ENCODE measurements at places on chromosomes 6 and 20.
A peak's percentile ranks its signal among the peaks of the same experiment; 100 is the strongest.

- DNase-seq: no peak
Measured at GRCh38 chr6:28683945-28684538, 158.4 kb downstream of the GPX5 start.

DNA sequence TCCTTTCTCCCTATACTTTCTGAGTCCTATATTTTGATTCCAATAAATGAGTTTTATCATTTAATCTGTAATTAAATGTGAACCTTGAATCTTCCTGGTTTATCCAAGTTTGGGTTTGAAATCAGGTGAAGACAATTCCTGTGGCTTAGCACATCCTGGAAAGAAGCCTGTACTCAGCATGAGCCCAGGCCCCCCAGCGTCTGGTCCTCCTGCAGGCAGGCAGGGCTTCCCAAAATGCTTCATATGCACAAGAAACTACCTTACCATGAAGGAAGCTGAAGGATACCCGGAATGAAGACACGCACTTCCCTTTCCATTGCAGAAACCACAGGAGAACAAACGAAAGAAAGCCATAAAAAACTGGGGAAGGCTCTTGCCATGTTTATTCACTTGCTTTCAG is 157.4 kb upstream of the PDE10A start:
- no peak for DNase-seq

DNA sequence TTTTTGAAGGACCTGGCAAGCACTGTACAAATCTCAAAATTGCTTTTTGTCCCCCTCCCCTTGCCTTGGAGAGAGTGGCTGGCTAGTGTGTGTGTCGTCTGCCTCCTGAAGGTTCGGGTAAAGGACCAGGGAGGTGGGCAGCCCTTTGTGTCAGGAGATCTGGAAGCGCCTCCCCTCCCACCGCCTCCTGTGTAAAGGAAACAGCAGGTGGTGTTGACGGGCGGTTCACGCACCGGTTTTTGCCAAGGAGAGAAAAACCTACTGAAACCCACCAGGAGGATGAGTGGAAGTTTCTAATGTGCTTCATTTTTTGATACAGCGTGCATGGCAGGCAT is 1.2 kb downstream of the ENTPD6 start:
- no peak for DNase-seq

DNA sequence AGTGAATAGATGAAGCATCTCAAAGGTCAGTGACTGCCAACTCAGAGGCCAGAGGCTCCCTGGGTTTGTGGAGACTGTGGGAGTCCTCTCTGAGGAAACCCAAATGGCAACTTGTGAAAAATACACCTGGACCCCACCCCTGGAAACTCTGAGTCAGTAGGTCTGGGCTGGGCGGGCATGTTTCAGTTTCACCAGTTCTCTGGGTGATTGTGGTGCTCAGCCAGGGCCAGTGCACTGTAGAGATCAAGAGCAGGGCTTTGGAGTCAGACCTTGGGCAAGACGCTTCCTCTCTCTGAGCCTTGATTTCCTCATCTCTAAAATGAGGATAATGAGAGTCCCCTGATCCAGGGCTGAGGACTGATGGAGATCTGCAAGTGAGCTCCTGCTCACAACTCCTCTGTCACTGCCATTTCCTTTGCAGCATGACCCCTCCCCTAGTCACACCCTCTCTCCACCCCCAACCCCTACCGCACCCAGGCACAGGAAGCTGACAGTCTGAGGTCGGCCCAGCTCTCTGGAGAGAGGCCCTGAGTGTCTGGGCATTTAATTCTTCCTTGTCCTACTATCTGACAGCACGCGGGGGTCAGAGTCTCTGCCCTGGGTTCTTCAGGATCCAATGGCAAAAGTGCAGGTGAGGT is 5.1 kb downstream of the DEF6 start:
- DNase-seq: peak; percentile 23

- DNase-seq: no peak
Measured at GRCh38 chr6:6614096-6614982, 25.8 kb downstream of the LY86 start.
